Stimulated activated CD4-positive, alpha-beta T cell treated with anti-CD3 and anti-CD28 coated beads, Interleukin-12 subunit alpha, Interleukin-12 subunit beta, amount 100 ng/mL, for 24 hours (primary cell): ENCODE measurements at places on chromosomes 16 and 17.

GRCh38 chr16:65105171-65105570, 16.7 kb downstream of the CDH11 start:
- DNase-seq = no peak

DNA sequence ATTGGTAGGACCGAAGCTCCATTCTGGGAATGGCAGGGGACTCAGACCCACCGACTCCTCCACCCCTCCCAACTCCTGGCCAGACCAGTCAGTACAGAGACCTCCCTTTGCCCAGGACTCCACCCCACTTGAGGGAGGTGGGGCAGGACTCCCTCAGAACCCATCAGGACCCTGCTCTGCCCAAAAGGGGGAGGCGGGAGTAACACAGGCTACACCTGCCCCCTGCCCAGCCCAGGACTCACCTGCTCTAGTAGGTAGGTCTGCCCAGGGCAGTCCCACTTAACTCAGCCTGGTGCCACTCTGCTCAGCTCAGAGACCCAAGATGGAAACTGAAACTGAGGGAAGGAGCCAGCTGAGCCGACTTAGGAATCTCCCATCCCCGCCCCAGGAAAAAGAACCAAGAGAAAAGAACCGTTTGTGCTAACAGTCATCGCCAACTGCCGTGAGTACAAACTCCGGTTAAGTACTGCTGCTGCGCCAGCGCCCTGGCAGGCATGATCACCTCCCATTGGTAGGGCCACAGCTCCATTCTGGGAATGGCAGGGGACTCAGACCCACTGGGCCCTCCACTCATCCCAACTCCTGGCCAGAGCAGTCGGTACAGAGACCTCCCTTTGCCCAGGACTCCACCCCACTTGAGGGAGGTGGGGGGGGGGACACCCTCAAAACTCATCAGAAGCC, 503 bp downstream of the DHX58 start:
- no peak for DNase-seq

- no peak for DNase-seq
These were observed 26.5 kb downstream of the NKD1 start for GRCh38 chr16:50574745-50575136.

DNA sequence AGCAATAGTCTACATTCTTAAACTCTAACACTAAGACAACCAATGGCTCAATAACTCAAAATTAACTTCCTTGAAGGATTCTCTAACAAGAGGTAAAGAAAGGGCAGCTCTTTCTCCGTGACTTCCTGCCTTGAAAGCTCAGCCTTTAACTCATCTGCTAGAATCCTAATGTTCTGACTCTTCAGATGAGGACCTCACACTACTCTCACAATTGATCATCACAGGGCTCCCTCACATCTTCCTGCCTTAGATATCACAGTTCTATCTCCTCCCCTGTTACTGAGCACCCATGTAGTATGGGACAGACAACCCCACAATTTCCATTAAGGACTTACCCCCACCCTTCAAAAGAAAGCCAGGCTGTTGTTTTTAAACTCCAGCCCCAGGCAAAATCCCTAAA, 33.5 kb downstream of the SMURF2 start:
- DNase-seq = no peak

DNA sequence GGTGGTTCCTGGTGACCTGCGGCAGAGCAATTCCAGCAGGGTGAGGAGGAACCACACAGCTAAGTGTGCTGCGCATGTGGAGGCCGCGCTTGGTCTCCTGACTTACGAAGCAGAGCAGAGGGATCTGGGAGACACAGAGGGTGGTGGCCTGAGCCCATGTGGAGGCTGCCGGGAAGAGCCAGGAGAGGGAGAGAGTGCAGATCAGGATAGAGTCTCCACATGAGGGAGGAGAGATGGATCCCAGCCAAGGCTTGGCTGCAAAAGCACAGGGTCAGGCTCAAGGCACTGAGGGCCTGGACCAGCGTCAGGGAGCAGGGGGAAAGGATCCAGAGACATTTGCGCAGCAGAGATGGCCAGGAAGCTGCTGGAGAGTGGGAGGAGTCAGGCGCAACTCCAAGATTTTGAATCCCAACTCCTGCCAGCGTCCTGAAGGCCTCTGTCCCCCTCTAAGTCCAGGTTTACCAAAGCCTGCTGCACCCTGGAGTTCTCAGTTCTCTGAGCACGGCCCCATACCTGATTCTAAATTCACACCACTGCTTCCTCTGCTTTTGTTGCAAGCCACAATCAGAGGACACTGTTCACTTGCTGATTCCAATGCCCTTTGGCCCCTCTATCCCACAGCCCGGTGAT, 11.3 kb upstream of the MLLT6 start:
- no peak for DNase-seq

- no peak for DNase-seq
These were observed 11.0 kb downstream of the CCDC47 start for GRCh38 chr17:63762161-63763078.

DNA sequence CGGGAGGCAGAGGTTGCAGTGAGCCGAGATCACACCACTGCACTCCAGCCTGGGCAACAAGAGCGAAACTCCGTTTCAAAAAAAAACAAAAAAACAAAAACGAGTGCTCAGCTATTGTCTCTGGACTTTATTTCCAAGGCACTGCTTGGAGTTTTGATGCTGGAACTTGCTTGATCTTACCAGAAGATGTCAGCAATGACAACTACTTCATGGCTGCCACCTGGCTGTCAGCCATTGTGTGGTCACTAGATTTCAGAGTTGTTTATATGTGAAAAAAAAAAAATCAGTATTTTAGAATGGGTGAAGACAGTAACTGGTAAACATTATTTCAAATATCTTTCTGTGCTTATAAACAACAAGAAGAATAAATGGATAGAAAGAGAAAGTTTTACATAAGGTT, 26.3 kb upstream of the OR4D1 start:
- no peak for DNase-seq

- DNase-seq = no peak
These were observed 26.4 kb upstream of the CLEC3A start for GRCh38 chr16:77995843-77996455.

DNA sequence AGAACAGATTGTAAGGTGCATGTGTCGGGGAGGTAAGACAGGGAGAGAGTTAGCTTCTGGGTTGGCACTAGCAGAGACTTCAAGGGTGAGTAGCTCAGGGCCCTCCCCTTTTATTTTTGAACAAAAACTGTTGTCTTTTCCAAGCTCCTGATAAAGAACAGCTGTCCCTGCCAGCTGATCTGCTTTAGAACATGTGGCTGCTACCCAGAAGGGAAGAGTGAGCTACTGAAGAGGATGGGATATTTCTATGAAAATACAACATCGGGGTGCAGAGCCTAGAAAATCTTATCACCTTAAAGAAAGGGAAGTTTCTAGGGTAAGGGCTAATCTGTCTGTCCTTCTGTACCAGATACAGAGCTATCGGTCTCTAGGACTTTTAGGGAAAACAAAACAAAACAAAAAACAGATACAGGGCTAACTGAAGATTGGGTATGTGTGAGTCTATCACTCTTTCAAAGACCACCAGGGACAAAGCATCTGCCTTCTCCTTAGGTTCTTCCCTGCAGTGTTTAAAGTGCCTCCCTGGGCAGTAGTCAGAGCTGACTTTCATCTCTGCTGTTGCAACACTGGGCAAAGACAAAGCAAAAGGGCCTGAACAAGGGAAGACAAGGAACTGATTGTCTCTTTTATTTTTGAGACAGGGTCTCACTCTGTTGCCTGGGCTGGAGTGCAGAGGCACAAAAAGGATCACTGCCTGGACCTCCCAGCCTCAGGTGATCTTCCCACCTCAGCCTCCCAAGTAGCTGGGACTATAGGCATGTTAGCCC, 5.0 kb upstream of the DHRS13 start:
- no peak for DNase-seq

DNA sequence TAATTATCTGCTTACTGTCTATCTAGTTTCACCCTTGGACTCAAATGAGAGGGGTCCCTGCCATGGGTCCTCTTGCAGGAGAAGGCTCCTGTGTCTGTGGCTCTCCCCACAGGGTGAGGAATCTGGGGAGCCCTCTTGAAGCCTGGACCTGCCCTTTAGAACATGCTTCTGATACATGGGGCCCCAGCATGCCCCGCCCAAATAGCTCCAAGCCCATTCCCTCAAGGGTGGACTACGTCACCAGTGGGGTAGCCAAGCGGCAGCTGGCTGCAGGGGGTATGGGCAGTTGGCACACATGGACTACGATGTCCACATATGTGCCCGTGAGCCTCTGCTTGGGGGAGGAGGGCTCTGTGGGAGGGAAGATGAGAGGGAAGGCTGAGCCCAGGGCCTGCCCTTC, 39.3 kb downstream of the ARHGAP27 start:
- no peak for DNase-seq

GRCh38 chr16:53756275-53756996, 52.5 kb downstream of the FTO start:
- no peak for DNase-seq

- peak; percentile 88 for DNase-seq
These were observed 939 bp downstream of the BCL6B start for GRCh38 chr17:7023576-7024401.

DNA sequence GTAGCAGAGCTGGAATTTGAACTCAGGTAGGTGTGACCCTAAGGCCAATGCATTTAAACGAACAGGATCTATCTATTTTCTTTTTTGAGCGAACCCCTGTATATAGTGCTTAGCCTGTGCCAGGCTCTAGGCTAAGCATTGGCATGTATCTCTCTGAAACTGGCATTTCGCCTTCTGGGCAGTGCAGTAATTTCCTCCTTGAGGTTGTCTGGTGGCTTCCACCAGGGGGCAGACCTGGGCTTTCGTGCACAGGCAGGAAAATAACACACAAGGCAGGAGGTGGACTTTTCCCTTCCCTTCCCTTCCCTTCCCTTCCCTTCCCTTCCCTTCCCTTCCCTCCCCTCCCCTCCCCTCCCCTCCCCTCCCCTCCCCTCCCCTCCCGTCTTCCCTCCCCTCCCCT, 34.4 kb upstream of the PRKCB start:
- DNase-seq = peak; percentile 47

- no peak for DNase-seq
These were observed 15.9 kb downstream of the JPH3 start for GRCh38 chr16:87618216-87618615.

DNA sequence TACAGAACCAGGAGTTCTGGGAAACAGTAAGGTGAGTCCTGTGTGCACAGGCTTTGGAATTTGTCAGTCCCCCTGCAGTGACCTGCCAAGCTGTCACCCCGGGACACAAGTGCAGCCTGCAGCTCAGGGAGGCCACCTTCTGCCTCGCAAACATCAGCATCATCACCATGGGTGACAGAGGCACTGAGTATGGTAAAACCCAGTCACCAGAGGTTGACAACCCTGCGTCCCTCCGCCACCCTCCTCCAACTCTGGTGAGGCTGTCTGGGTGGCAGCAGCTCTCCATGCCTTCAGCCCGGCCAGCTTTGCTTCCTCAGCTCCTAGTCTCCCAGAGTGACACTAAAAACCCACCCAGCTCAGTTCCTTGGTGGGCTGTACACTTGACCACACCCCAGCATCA, 221.0 kb downstream of the CPPED1 start:
- DNase-seq = no peak

- DNase-seq = no peak
These were observed 13.2 kb downstream of the SLC6A4 start for GRCh38 chr17:30222251-30222650.

- DNase-seq = no peak
These were observed 196.7 kb downstream of the CDH11 start for GRCh38 chr16:64925166-64925565.

- no peak for DNase-seq
These were observed 12.1 kb upstream of the FLYWCH1 start for GRCh38 chr16:2899564-2900072.

GRCh38 chr17:79006046-79006445, 3.5 kb downstream of the CANT1 start:
- no peak for DNase-seq

DNA sequence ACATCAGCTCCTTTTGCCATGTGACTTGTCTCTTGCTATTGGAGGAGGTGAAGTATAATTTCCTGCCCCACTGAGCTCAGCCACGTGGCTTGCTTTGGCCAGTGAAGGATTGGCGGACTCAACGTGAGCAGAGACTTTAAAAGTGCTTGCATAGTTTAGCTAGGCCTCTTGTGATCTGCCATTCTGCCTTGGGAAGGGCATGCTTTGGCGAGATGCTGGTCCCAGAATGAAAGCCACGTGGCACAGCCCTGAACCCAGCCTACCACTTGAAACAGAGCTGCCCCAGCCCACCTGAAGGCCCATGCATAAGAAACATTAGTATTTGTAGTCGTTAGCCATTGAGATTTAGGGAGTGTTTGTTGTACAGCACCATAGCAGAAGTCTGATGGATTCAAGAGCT, 148.2 kb downstream of the TMEM132E start:
- DNase-seq = no peak

- DNase-seq = no peak
These were observed 1.5 kb downstream of the AMZ2 start for GRCh38 chr17:68249354-68249765.

DNA sequence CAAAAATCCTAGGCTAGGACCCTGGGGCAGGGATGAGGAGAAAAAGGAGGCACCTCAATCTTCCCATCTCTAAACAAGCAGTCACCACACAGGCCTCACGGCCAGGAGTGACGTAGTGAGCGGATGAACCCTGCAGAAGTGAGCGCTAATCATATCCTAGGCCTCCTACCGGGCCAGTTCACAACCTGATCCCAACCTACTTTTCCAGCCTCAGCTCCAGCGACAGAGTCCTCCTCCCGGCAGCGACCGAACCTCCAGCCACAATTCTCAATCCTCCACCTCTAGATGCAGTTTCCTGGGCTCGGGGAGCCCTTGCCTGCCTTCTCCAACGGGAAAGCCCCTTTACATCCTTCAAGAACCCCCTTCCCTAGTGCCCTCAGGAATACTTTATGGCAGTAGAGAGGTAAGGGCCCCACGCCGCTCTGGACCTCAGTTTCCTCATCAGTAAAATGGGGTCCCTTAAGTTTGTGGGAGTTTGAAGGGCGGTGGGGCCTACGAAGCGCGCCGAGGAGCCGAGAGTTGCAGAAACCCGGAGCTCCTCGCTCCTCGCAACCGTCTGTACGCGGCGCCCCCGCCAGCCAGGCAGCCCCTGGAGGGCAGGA, 1.4 kb downstream of the ZNF668 start:
- peak; percentile 24 for DNase-seq

DNA sequence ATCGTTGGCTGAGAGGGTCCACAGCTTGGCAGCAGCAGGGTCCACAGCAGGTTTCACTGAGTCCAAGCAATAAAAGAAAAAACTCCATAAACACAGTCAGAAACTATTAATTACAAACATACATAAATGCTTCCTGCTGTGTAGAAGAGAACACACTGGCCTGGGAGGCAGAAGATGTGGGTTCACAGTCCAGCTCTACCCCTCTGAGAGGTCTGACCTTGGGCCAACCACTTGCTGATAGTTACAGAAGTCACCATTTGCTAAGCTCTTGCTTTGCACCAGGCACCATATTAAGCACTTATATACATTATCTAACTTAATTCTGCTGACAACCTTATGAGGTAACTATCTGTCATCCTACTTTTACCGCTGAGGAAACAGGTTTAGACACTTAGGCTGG, 14.7 kb downstream of the CIAPIN1 start:
- DNase-seq = no peak
